ENCODE measurements at places on chromosomes 4 and X.

- no peak for DNase-seq
Observed at GRCh38 chr4:168095776-168096406, 3.6 kb downstream of the ANXA10 start.

DNA sequence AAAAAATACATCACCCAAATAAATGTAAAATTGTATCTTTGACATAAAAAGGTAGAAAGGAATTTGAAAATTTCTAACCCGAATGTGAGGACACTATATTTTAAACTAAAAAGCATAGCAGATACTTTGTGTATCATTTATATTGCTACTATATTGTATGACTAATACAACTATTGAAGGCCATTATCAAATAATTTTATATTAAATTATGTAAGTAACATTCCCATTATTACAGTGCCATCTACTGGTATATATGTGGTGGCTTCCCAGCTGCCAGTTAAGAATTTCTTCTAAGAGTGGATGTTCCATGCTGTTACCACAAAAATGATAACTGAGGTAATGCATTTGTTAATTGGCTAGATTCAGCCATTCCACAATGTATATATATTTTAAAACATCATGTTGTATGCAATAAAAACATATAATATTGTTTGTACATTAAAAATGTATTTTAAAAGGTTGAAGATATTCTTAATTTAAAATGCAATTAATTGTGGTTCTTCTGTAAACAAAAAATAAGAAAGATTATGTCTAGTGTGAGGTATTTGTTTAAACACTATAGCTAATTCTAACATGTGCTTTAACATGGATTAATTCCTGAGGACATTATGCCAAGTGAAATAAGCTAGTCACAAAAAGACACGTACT lies 65.3 kb downstream of the EGF start:
- peak; percentile 8 for DNase-seq

DNA sequence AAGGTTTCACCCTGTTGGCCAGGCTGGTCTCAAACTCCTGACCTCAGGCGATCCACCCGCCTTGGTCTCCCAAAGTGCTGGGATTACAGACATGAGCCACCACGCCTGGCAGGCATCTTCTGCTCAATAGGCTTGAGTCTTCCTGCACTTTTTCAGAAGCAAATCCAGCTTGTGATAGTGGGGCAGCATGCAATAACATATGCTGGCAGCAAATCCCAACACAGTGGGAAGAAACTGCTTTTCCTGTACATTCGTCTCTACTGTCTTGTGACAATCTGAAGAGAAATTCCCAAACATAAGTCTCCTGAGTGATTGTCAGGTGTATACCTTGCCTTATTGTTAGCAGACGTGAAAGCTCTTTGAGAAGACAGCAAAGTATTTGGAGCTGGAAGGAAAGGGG lies 145.7 kb downstream of the PALLD start:
- DNase-seq: no peak

- no peak for DNase-seq
Observed at GRCh38 chr4:99529228-99529627, 18.4 kb downstream of the C4orf17 start.

DNA sequence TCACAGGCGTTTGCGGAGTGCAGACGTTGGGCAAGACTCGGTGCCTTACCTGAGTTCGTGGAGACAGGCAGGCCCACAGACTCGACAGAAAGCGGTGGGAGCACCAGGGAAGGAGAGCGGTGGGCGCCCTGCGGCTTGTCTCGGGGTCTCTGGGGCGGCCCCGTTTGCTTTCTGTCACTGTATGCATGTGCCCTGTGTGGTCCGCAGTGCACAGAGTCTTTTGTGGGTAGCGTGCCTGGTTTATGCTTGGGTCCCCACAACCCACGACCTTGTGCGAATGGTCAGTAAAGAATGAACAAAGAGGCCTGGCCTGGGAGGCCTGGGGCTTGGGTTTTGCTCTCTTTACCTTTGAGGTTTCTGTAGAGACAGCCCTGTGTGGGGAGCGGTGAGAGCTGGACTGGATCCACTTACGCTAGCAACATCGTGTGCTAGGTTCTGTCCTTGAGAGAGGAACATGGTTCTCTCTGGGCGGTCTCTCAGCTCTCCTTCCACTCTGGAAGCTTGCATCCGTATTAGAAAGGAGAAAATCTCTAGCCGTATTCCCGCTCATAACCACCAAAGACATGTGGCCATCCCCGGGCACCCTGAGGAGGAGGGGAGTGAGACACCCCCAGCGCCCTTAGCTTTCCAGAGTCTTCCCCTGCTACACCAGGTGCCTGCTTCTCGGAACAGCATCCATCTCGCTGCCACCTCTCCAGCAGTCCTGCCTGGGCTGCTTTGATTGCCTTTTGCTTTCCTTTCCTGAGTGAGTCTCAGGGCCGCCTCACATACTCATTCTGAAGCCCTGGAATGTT lies 1.2 kb downstream of the TADA2B start:
- no peak for DNase-seq

DNA sequence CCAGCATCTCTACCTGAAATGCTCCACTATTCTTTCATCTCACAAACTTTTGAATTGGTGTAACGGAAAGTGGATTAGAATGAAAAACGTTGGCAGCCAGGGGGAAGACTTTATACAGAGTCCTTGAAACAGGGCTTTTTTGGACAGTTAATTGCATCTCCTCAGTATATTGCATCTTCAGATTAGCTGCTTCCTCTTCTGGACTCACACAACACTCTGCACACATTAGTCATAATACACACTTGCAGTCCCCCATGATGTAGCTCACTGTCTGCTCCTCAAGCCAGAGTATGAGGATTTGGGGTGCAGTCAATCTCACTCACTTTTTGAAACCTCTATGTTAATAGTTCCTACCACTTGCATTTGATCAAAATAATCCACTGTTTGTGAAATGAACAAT lies 101.0 kb downstream of the ADGRA3 start:
- DNase-seq: no peak

GRCh38 chr4:99783940-99784339 lies 32.7 kb upstream of the DAPP1 start:
- no peak for DNase-seq

DNA sequence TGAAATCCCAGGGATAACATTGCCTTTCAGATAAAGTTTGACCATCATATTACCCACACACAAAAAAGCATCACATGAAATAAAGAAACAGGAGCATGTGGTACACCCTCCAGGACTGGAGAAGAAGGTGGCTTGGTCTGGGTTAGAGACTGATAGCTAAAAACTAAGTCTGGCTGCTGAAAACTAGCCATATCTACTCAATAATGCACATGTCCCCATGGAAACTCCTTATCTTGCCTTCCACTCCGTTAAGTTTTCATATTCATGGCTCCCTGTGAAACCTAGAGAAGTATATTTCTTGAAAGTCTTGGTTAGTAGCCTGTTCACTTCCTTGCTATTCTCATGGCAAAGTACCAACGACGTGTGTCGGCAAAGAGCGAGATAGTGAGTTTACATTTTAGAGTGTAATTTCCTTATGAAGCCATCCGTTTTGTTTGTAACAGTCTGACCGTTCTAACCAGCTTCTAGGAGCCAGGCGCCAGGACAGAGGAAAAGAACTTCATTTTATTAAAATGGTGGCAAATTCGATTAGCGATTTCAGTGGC lies 6.7 kb upstream of the DCTD start:
- no peak for DNase-seq

DNA sequence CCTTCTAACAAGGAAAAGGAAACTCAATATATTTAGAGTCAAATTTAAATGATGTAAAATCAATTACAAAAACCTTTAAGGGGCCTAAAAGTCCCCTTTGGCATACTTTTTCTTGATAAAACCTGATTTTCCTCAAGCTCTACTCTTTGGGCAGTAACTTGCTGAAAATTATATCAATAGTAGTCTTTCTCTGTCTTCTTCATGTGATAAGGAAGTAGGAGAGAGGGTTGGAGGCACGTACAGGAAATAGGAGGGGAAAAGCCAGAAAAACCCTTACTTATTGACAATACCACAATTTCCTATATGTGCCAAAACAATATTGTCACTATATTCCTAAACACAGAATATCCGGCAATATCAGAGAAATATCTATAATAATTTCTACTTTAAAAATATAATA lies 9.6 kb downstream of the RHOH start:
- no peak for DNase-seq

- no peak for DNase-seq
Observed at GRCh38 chrX:34658326-34658725, 1.2 kb upstream of the TMEM47 start.

GRCh38 chr4:90181644-90182043 lies 54.5 kb downstream of the CCSER1 start:
- DNase-seq: no peak

- DNase-seq: no peak
Observed at GRCh38 chr4:17814140-17814539, 3.4 kb downstream of the NCAPG start.

DNA sequence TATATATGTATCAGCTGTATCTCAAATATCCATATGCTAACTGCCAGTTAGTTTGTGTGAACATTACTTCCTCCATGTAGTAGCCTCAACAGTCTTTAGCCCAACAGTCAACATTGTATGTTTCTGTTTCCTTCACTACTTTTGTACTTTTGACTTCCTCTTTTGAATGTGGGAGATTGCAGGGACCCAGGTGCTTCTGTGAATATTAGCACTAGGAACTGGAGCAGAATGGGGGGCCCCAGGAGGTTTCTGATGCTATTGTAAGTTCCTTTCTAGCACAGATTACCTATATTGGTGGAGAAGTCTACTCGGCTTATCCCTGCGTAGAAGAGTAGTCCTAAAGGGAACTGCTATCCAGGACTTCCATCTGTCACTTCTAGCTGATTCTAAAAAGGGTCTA lies 2.3 kb downstream of the PLAC8 start:
- peak; percentile 8 for DNase-seq

- DNase-seq: no peak
Observed at GRCh38 chr4:38387348-38387747, 276.7 kb upstream of the KLF3 start.

DNA sequence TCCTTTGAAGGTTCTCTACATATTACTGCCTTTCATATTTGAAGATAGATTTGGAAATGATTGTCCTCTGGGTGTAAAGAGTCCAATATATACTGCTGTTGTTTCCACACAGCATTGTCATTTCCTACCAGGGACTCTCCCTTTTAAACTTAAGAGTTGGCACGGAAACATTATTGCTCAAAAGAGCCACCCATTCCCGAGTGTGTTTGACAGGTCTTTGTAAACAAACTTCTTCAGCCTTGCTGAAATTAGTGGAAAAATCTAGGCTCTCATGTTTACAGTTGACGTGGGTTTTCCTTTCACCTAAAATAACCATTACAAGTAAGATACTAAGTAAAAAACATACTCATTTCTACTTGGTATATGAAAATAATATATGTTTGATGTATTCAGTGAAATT lies 111.4 kb upstream of the LIMCH1 start:
- no peak for DNase-seq

DNA sequence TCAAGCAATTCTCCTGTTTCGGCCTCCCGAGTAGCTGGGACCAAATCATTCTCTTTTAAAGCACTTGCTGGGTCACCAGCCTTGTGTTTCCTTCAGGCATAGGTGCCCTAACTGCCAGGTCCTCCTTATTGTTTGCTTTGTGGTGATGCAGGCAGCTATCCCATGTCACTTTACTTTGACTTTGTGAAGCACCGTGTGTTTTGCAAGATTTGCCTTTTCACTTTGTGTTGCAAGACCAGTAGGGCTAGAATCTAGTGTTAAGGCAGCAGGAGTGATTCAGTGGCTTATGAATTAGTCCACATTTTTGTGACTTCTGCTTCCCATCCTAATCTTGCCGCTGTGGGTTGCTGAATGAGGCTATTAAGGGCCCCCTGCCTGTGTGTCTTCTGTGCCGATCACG lies 20.2 kb downstream of the SYAP1 start:
- no peak for DNase-seq

- no peak for DNase-seq
Observed at GRCh38 chr4:93103042-93103441, 725.5 kb upstream of the ATOH1 start.

Data from activated CD4-positive, alpha-beta T cell treated with anti-CD3 and anti-CD28 coated beads, Interleukin-2, amount 50 U/mL, for 16 hours (primary cell).